ENCODE measurements at places on chromosomes 16 and 17. TPM values are rescaled to one million over a fixed set of nuclear protein-coding genes. Genes with fewer than 3 reads are reported as not detected.

- no peaks in the 10 kb centered on the region for H3K27me3 ChIP-seq
- no peak overlapping the region for H3K27ac ChIP-seq
- peaks cover 23% of the 10 kb centered on the region for H3K4me1 ChIP-seq
Measured at GRCh38 chr17:40174514-40174913, 2.8 kb upstream of the RAPGEFL1 start.

- H3K4me3 ChIP-seq, result no peak overlapping the region
- H3K27ac ChIP-seq, result no peak overlapping the region
- DNase-seq, result no peak
- no peaks in the 10 kb centered on the region for H3K27me3 ChIP-seq
- no peaks in the 10 kb centered on the region for H3K4me1 ChIP-seq
Measured at GRCh38 chr16:12652924-12653323, 150.8 kb downstream of the CPPED1 start.

GRCh38 chr17:12282056-12282455 lies 261.4 kb downstream of the MAP2K4 start:
- no peak overlapping the region for H3K4me3 ChIP-seq
- H3K27me3 ChIP-seq, result no peaks in the 10 kb centered on the region
- no peak overlapping the region for H3K27ac ChIP-seq
- H3K36me3 ChIP-seq, result no peaks in the 10 kb centered on the region

GRCh38 chr17:80650751-80651518 lies 106.3 kb downstream of the RPTOR start:
- H3K27ac ChIP-seq, result no peak overlapping the region
- DNase-seq, result no peak
- peaks cover 2% of the 10 kb centered on the region for H3K36me3 ChIP-seq
- H3K4me3 ChIP-seq, result no peak overlapping the region

- H3K27ac ChIP-seq, result no peak overlapping the region
- no peak for DNase-seq
- no peaks in the 10 kb centered on the region for H3K27me3 ChIP-seq
- peaks cover 51% of the 10 kb centered on the region for H3K36me3 ChIP-seq
- no peaks in the 10 kb centered on the region for H3K4me1 ChIP-seq
- no peak overlapping the region for H3K4me3 ChIP-seq
Measured at GRCh38 chr16:74650966-74651567, 15.6 kb downstream of the RFWD3 start.

GRCh38 chr17:1630662-1631061 lies 2.0 kb upstream of the SLC43A2 start:
- no peak for DNase-seq
- H3K27me3 ChIP-seq, result peaks cover 5% of the 10 kb centered on the region
- H3K27ac ChIP-seq, result no peak overlapping the region
- H3K4me1 ChIP-seq, result peaks cover 20% of the 10 kb centered on the region
- H3K36me3 ChIP-seq, result no peaks in the 10 kb centered on the region
- H3K4me3 ChIP-seq, result no peak overlapping the region

- no peak overlapping the region for H3K27ac ChIP-seq
- H3K36me3 ChIP-seq, result no peaks in the 10 kb centered on the region
- no peak for DNase-seq
- H3K27me3 ChIP-seq, result no peaks in the 10 kb centered on the region
- peaks cover 28% of the 10 kb centered on the region for H3K4me1 ChIP-seq
Measured at GRCh38 chr16:56611281-56611833, 3.0 kb downstream of the MT2A start.

DNA sequence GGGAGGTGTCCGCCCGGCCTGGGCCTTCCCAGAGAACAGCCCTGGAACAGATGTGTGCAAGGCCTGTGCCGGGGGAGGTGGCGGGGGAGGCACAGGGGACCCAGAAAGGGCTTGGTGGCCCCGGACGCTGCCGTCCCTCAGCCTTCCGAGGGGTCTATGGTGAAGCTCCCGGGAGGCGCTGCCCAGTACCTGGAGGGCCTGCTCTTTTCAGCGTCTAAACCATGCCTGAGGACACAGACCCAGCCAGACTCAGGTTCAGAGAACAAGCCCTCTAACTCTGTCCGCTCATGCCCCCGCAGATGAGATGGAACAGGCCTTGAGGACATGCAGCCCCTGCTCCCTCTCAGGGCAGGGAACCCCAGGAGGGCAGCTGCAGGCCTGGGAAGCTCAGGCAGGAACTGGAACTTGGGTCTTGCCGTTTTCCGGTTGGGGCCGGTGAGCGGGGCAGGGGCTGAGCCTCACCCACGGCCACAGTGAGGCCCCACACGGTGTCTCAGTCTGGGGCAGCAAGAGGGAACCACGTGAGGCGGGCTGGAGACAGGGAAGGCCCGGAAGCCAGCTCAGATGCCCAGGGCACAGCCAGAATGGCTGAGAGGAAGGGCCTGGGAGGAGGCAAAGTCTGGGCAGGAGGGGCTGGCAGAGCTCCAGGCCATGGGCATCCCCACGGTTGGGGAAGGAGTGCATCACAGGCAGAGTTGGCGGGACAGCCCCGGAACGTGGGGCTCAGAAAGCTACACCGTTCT lies 12.5 kb downstream of the SLC16A3 start:
- peaks cover 72% of the 10 kb centered on the region for H3K36me3 ChIP-seq
- H3K27me3 ChIP-seq, result no peaks in the 10 kb centered on the region
- no peak overlapping the region for H3K27ac ChIP-seq
- DNase-seq, result no peak
- no peak overlapping the region for H3K4me3 ChIP-seq

- DNase-seq, result no peak
- no peaks in the 10 kb centered on the region for H3K27me3 ChIP-seq
- no peaks in the 10 kb centered on the region for H3K4me1 ChIP-seq
- H3K27ac ChIP-seq, result no peak overlapping the region
- H3K36me3 ChIP-seq, result peaks cover 47% of the 10 kb centered on the region
Measured at GRCh38 chr17:82160075-82160474, 52.6 kb downstream of the CCDC57 start.

DNA sequence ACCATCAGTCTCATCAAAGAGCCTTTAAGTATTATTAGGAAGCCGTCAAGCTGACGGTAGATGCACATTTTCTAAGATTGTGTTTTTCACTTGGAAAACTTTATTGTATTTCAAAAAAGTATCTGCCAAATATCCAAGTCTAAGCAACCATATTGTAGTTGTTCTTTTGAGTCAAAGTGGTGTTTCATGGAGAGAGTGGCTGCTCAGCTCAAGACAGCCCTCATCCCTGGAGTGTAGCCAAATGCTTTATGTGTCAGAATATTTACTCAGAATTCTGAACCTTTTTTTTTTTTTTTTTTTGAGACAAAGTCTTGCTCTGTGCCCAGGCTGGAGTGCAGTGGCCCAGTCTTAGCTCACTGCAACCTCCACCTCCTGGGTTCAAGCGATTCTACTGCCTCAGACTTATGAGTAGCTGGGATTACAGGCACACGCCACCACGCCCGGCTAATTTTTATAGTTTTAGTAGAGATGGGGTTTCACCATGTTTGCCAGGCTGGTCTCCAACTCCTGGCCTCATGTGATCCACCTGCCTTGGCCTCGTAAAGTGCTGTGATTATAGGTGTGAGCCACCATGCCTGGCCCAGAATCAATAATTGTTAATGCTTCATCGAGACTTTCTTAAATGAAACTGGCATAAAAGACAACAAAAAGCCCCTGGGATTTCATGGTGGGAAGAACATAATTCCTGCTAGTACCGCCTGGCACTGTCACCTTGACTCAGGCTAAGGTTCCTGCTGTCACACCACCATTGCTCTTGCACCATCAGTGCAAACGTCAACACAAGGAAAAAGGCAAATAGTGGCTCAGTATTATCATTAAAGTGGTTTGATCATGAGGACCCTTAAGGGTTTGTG lies 45.5 kb downstream of the PRKCA start:
- H3K27ac ChIP-seq, result peak overlapping the region; percentile 73
- no peaks in the 10 kb centered on the region for H3K27me3 ChIP-seq
- no peak overlapping the region for H3K4me3 ChIP-seq
- no peak for DNase-seq
- H3K36me3 ChIP-seq, result no peaks in the 10 kb centered on the region
- peaks cover 63% of the 10 kb centered on the region for H3K4me1 ChIP-seq

DNA sequence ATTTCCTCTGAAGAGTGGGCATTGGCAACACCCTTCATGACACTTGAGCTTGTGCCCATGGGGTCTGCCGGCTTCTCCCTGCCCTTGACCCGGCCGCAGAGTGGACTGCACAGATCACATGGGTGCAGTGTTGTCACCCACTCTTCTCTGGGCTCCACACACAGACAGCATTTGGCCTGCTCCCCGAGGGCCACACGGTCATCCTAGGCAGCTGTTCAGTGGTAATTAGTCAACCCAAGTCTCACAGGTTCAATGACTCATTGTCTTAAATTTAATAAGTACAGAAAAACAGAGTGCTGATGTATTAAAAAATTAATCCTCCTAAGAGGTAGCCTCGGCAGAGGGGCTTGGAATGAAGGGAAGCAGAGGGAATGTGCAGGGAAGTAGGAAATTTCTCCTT lies 204.8 kb downstream of the MSI2 start:
- H3K27me3 ChIP-seq, result no peaks in the 10 kb centered on the region
- H3K4me1 ChIP-seq, result peaks cover 7% of the 10 kb centered on the region
- no peak overlapping the region for H3K27ac ChIP-seq
- DNase-seq, result no peak
- H3K36me3 ChIP-seq, result no peaks in the 10 kb centered on the region

DNA sequence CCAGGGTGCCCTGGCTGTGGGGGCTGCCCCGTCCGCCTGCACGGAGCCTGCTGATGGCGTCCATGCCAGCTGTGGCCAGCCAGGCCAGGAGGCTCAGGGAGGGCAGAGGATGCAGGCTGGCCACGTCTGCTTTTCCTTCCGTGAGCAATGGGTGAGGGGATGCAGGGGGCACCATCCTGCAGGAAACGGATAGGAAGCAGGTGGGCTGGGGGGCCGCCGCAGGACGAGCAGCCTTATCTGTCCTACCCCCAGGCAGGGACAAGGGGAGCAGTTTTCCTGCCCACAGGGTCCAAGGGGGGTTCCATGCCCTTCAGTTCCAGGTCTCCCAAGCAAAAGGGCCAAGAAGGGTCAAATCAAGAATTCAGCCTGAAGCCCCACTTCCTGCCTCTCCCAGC lies 6.8 kb downstream of the DUS1L start:
- no peak for DNase-seq
- H3K4me3 ChIP-seq, result no peak overlapping the region
- peaks cover 95% of the 10 kb centered on the region for H3K36me3 ChIP-seq
- H3K27ac ChIP-seq, result no peak overlapping the region
- H3K27me3 ChIP-seq, result no peaks in the 10 kb centered on the region

DNA sequence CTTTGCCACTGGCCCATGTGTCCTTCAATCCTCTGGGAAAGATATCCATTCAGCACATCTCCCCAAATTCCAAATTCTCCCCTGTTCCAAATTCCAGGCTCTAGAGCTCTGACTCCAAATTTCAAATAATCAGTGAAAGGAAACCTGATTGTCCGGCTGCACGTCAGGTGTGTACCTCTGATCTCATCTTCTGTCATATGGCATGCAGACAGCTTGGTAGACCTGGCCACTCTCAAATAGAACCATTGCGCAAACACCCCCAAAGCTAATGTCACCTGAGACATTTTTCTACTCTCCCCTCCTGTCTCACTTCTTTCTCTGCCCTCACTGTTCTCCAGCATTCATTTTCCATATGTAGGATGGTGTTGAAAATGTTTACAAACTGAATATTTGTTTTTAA lies 337.0 kb upstream of the DYNLRB2 start:
- no peak overlapping the region for H3K27ac ChIP-seq
- DNase-seq, result no peak
- no peaks in the 10 kb centered on the region for H3K36me3 ChIP-seq
- H3K27me3 ChIP-seq, result no peaks in the 10 kb centered on the region

- DNase-seq, result peak; percentile 57
- H3K27ac ChIP-seq, result no peak overlapping the region
- peaks cover 16% of the 10 kb centered on the region for H3K27me3 ChIP-seq
- peaks cover 9% of the 10 kb centered on the region for H3K4me1 ChIP-seq
- no peak overlapping the region for H3K4me3 ChIP-seq
- no peaks in the 10 kb centered on the region for H3K36me3 ChIP-seq
Measured at GRCh38 chr16:66270333-66270927, 96.1 kb upstream of the CDH5 start.

DNA sequence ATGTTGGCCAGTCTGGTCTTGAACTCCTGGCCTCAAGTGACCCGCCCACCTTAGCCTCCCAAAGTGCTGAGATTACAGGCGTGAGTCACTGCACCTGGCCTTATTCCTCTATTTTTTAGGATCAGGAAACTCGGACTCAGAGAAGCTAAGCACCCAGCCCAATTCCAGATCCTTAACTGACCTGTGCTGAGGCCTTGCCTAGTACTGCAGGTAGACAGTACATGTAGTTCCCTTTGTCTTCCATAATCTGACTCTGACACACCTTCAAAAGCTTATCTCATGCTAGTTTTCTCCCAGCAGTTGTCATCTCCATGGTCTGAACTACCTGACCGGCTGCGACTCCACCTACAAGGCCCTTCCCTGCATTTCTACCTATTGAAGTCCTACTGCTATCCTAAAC lies 65.7 kb upstream of the AXIN2 start:
- no peak overlapping the region for H3K4me3 ChIP-seq
- H3K36me3 ChIP-seq, result no peaks in the 10 kb centered on the region
- no peak for DNase-seq
- peaks cover 5% of the 10 kb centered on the region for H3K4me1 ChIP-seq
- no peak overlapping the region for H3K27ac ChIP-seq

DNA sequence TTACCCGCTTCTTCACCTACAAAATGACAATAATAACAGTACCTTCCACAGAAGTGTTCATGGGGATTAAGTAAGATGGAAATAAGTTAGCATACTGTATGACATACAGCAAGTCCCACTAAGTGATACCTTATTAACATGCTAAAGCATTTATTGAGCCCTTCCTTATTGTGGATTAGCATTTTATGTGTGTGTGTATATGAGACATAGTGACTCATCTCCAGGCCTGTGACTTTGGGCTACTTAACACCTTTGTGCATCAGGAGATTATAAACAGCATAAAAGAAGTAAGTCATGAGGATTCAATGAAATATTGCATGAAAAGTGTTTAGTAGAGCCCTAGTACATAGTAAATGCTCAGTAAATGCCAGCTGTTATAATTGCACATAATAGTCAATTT lies 52.9 kb downstream of the CA10 start:
- no peak overlapping the region for H3K27ac ChIP-seq
- H3K27me3 ChIP-seq, result no peaks in the 10 kb centered on the region
- H3K4me3 ChIP-seq, result no peak overlapping the region
- H3K4me1 ChIP-seq, result no peaks in the 10 kb centered on the region
- DNase-seq, result no peak

- no peak overlapping the region for H3K4me3 ChIP-seq
- no peaks in the 10 kb centered on the region for H3K4me1 ChIP-seq
- H3K27ac ChIP-seq, result no peak overlapping the region
Measured at GRCh38 chr17:74024871-74025531, 178.5 kb upstream of the RPL38 start.

DNA sequence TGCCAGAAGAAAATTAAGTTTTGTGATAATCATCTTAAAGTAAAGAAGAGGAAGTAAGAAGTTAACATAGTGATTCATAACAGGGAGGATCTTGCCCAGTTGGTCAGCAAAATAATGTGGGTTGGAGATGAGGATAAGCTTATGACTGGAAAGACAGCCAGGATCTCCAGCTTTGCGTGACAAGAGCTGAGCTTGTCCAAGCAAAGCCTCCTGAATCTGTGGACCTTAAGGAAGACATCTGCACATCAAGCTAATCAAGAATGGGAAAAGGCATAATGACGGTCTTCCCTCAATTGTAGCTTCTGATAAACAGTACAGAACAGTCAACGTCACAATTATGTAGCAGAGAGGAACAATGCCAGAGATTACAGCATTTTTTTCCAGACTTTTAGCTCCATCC lies 744.7 kb upstream of the GOT2 start:
- no peak overlapping the region for H3K27ac ChIP-seq
- no peaks in the 10 kb centered on the region for H3K36me3 ChIP-seq
- DNase-seq, result no peak
- H3K4me1 ChIP-seq, result no peaks in the 10 kb centered on the region
- no peak overlapping the region for H3K4me3 ChIP-seq
- H3K27me3 ChIP-seq, result no peaks in the 10 kb centered on the region

The KSR1 gene
- polyA plus RNA-seq, result 65.0 TPM

The NOD2 gene
- 0.67 TPM for polyA plus RNA-seq

The RAB26 gene
- 19.1 TPM for polyA plus RNA-seq

The CHST4 gene
- 0.12 TPM for polyA plus RNA-seq

The KRTAP1-1 gene
- not detected for polyA plus RNA-seq
